ENCODE measurements at places on chromosomes 3 and 15.

- no peak for DNase-seq
Measured at GRCh38 chr3:135981701-135982403, 16.3 kb downstream of the PPP2R3A start.

DNA sequence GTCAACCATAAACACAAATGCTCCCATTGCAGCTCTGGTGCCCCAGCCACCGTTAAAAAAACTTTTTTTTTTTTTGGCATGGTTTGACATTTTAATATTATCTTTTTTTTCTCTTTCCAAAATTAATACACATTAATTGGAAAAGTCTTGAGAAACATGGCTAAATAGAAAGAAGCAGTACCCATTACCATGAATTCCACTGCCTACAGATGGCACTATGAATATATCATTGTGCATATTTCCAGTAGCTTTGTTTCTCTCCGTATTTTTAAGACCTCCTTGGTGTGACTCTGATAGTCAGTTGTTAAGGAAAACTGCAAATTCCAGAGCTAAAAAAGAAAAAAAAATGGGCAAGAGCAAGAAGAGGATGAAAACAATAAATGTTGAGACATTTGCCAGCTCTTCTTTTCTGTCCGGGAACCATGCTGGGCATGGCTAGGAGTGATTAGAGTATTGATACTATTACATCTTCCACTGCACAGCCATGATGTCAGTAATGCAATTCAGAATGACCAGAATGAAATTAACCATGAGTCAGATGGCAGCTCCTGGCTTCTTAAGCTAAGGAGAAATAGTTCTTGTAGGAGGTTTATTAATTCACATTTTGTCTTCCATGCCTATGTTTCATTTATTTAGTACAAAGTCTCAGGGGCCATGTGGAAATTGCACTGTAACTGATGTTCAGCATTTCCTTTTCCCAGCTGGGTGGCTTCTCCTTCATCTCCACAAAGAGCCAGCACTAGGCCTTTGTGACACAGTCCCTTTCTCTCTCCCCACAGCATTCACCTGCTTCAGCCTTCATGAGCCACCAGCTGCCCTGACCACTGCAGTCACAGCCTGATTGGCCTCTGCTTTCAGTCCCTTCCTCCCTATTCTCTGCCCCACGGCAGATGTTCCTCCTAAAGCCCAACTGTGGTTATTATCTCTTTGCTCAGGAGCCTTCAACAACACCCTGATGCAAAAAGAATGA, 31.8 kb downstream of the SLC7A14 start:
- no peak for DNase-seq

- DNase-seq: no peak
Measured at GRCh38 chr3:9399337-9399703, 1.9 kb downstream of the SETD5 start.

GRCh38 chr15:60392986-60393790, 4.6 kb downstream of the ANXA2 start:
- DNase-seq: no peak

DNA sequence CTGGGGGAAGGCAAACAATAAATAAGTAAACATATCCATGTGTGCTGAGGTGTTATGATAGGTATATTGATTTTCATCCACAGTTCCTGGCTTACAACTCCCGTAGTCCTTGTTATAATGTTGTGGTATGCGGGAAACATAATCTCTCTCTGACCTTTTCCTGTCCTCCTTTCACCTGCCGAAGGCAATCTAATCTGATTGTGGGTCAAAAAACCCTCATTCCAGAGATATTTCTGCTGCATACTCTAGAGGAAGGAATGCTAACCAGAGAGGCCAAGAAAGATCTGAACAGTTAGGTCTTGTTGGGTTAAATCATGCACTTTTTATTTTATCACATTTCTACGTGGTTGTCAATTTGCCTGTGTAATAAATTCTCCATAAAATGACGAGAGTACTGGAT, 383.6 kb upstream of the SEMA6D start:
- DNase-seq: no peak

GRCh38 chr3:140134231-140134965, 199.4 kb downstream of the CLSTN2 start:
- DNase-seq: no peak

DNA sequence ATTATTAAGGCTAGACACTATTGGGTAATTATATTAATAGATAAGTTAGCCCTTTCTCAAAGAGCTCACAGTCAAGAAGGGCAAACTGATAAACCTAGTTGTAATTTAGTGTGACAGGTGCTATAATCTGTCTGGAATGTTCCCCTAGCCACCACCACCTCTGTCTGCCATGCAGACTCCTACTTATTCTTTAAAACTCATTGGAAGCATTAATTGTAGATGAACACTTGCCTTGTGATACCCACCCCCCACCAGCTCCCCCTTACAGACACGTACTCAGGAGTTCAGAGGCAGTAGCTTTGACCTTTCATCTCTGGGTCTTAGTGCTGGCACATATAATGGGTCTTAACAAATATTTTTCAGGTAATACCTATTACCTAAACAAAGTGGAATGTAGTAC, 195.9 kb downstream of the TP63 start:
- no peak for DNase-seq

DNA sequence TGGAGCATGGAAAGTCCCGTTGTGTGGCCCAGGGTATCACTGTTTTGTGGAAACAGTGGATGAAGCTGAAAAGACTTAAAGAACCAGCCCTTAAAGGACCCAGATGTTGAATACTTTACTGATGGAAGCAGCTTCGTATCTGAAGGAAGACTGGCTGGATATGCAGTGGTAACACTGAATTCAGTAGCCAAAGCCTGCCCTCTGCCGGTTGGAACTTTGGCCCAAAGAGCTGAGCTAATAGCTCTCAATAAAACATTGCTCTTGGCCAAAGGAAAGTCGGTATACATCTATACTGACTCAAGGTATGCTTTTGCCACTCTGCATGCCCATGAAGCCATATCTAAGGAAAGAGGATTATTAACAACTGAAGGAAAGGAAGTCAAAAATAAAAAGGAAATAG, 885.4 kb downstream of the PDCD6IP start:
- peak; percentile 1 for DNase-seq

DNA sequence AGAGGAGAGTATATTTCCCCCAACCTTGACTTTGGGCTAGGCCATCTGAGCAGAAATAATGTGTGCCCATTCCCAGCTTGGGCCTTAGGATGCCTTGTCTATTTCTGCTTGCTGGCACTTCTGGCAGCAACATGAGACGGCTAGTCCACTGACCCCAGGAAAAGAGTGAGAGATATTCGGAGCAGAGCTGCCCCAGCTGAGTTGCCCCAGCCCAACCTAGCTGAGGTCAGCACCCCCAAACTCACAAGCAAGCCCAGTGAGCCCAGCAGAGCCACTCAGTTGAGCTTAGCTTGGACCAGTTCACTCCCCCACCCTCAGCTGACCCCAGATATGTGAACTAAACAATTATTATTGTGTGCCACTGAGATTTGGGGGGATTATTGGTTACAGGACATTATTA, 20.2 kb downstream of the ITGA11 start:
- DNase-seq: no peak

DNA sequence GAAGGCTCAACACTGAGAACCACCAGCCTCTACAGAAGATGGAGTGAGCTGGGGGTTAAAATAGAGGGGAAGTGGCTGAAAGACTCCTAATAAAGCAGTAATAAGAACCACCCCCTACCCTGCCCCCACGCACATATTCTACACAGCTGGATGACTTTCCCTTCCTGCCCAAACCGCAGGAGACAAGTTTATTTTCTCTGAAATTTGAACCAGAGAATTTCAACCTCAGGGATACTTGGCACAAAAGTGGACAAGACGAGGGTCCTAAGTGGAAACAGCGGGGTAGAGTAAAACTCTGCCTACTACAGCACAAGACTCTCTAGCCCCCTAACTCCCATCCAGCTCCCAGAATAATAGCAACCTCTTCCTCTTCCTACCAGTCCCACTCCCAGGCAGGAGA, 28.4 kb downstream of the USF3 start:
- no peak for DNase-seq

GRCh38 chr3:117611211-117611610, 901.6 kb downstream of the TUSC7 start:
- DNase-seq: no peak

DNA sequence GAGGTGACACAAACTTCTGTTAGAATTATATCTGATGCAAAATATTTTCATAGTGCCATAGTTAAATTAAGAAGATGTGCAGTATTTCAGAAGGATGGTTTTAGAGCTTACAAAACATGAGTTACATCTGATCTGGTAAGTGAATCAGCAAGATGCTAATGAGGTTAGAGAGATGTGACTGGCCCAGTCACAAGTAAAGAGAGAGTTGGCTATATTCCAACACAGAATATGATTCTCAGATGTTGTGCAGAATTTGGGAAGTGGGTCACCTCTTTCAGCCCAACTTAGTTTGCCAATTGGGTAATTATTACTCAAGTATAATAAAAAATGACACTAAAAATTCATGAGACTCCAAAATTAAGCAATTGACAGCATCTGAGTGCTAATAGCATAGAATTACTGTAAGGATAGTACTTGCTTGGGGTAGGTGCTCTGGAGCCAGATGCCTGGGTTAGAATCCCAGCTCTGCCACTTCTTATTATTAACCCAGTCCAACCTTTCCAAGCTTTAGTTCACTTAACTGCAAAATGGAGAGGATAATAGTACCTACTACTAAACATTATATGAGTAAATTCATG, 30.8 kb downstream of the P2RY1 start:
- DNase-seq: no peak

- no peak for DNase-seq
Measured at GRCh38 chr3:195001261-195001660, 269.7 kb downstream of the XXYLT1 start.

DNA sequence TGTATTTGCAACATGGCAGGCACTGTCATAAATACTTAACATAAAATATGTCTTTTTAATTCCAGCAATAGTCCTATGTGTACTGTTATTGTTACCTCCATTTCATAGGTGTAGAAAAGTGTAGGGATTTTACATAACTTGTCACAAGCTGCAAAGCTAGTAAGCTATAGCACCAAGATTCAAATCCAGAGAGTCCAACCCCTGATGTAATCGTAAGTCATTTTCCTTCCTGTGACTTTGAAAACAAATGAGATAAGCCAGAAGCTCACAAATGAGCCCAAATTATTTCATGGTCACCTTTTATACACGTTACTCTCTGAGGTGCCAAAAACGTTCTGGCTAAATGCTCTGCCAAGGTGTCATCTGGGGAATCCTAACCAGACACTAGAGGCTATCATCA, 23.8 kb downstream of the TNIK start:
- DNase-seq: no peak

DNA sequence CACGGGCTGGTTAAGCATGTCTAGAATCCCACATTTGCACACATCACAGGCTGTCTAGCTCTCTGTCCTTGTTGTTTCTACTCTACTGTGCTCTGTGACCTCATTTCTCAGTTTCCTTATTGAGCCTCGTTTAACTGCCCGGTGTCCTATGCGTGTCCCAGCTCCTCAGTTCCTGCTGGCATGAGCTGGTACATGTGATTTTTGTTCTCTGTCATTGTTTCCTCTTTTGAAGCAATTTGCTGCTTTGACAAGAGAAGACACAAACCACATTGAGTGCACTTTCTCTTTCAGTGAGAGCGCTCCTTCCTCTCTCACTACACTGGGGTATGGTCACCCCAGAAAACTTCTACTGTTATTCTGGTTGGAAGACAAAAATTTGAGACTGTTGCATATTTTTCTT, 563.5 kb downstream of the PDCD6IP start:
- DNase-seq: no peak

DNA sequence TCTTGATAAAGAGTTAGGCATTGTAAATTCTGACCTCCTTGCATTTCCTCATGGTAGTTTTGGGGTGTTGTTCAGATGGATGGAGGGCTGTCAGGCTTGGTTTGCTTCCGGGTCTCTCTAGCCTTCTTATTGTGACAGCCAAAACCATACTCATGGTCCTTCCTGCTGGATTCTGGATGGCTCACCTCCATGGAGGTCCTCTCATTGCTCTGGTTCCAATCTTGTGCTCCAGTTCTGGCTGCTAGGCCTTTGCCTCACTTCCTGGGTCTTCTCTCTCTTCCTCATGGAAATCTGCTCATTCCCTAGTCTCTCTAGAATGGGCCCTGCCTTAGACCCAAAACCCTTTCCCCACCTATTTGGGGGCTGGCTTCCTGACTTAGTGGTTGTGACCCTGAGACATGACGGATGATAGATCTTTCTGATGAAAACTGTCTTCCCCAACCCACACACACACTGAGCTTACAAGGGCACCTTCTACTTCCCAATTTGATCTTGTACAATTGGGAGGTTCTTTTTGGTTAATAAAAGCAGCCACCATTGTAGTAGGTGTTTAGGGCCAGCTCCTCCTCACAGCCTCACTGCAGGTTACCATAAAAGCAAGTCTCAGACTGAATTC, 66.2 kb upstream of the XCR1 start:
- no peak for DNase-seq

DNA sequence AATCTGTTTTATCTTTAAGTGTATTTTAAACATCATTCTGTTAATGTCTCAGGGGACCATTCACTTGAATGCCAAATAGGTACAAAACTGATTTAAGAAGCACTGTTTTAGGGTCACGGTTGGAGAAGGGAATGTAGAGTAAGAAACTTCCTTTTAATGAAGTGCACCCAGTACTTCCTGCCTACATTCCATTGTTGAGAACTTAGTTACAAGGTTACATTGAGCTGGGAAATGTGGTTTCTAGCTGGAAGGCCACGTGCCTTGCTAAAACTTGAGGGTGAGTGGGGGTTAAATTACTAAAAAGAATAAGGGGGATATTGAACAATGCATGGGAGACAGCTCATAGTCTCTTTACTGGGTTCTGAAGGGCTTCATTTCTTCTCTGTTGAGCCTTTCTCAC, 78.3 kb upstream of the TBC1D5 start:
- no peak for DNase-seq

DNA sequence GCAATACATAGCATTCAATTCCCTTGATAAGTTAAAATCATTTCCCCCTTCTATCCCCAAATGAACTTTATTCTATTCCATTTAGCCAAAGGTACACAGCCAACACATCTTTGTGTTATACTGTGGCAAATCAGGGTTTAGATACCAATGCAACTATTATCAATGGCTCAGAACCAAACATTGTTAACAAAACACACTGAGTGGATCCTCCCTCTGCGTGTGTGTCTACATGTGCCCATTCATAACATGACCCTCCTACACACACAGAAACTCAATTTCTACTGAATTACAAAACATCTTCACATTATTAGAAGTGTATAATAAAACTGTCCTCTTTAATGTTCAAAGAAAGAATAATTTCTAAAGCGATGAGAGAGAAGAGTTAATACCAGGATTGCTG, 1.3 kb downstream of the TTBK2 start:
- DNase-seq: no peak

- no peak for DNase-seq
Measured at GRCh38 chr3:28081533-28081947, 159.9 kb upstream of the CMC1 start.

Measured in stimulated activated CD4-positive, alpha-beta T cell treated with anti-CD3 and anti-CD28 coated beads, TNF-alpha, amount 100 ng/mL, for 1 hour (primary cell).